Forelimb muscle (tissue), 1 donor: ENCODE measurements at places on chromosomes 4 and X. TPM values are rescaled to one million over a fixed set of nuclear protein-coding genes. Genes with fewer than 3 reads are reported as not detected.

Gene TRIML1
- polyA plus RNA-seq: not detected

Gene MCUB
- 10.6 TPM for polyA plus RNA-seq

Gene EFNB1
- polyA plus RNA-seq: 45.9 TPM

Gene RPL10
- 6,186 TPM for polyA plus RNA-seq

Gene CENPVL1
- polyA plus RNA-seq: not detected

Gene SPANXA2
- polyA plus RNA-seq: not detected

Gene CXCL13
- polyA plus RNA-seq: 13.2 TPM

- DNase-seq: no peak
These were observed 16.8 kb upstream of the AMOT start for GRCh38 chrX:112857478-112857878.

- no peak for DNase-seq
These were observed 202.4 kb downstream of the RTL9 start for GRCh38 chrX:110561034-110561433.

- no peak for DNase-seq
These were observed 646.4 kb downstream of the IL1RAPL1 start for GRCh38 chrX:29233592-29234183.

DNA sequence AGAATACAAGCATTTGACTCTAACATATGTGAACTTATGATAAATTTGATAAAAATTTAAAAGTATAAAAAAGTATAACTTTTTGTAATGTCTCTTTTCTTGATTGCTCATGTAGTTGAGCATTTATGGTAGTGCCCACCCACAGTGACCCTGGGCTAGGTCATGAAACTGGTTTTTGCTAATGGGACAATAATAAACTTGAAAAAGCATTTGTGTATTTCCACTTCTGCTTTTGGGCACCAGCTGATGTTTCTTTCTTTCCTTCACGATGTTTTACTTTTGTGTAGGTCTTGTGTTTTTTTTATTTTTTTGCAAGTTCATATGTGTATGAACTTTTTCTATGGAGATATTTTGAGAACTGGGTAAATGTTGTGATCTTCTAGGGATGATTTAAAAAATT, 313.1 kb downstream of the CBLL2 start:
- no peak for DNase-seq

DNA sequence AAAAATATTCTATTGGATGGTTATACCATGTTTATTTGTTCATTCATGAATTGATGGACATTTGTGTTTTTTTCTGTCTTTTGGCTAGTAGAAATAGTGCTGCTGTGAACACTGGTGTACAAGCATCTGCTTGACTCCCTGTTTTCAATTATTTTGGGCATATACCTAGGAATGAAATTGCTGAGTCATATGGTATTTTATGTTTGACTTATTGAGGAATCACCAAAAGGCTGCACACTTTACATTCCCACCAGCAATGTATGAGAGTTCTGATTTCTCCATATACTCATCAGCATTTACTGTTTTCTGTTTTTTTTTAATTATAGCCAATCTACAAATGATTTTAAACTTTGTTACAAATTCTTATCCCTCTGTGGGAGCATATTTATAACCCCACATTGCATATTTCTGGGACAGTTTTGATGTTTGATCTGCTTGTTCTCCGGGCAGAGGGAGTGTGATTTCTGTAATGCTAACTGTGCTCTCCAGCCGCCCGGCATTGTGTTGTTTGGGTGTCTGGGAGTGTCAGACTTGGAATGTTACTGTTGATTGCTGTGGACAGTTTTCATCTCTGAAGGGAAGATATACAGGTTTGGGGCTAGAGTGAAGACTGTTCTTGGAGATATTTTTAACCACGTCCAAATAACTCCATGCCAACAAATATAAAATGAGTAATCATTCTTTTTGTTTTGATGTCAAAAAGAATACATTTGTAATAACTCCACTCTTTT, 60.5 kb upstream of the PGRMC2 start:
- no peak for DNase-seq

DNA sequence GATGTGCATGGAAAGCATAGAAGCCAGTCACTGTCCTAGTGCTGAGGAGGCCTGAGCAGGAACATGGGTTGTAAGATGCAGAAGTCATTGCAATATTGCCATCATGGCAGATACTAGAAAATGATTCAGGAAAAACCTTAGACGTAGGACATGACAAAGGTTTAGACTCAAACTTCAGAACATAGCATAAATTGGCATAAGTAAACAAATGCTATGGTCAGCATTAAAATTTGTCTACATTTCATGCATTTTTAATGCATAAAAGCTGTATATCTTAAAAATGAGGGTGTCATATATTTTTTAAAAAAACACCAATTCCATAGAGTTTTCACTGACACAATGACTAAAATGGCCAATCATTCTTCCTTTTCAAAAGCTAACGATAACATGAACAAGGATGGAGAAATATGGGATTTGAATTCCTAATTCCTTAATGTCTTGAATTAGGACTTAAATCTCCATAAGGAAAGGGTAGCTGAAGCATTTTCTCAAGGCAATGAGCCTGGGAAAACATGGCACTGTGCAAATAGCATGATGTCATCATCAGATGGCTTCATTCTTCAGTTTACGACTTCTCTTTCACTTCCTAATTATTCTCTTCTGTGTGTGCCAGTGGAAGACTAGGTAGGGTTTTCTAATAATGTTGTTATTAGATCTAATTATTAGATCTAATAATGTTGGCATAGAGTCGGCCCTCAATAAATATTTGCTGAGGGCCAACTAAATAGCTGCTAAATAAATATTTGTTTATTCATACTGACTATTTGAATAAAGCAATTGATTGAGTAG, 125.1 kb upstream of the FRG1 start:
- no peak for DNase-seq
